ENCODE measurements at places on chromosomes 2 and 18. TPM values are rescaled to one million over a fixed set of nuclear protein-coding genes. Genes with fewer than 3 reads are reported as not detected.
A peak's percentile ranks its signal among the peaks of the same experiment; 100 is the strongest.

GRCh38 chr2:212021947-212022346, 516.7 kb downstream of the ERBB4 start:
- peak; percentile 83 for DNase-seq

DNA sequence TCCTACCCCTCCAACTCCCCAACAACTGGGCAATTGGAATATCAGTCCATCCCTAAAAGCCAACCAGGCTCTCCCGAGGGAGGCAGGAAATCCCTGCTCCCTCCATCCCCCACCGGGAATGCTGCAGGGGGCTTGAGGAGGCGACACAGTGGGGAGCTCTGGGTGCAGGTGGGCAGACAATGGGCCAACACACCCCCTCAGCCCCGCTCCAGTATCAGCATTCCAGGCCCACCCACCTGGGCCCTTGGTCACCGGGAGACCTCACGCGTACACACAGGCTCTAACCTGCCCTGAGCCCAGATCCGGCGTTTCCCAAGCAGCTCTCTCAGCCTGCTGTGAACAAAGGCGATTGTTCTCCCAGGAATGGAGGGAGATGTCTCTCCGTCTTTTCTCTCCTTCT, 37.6 kb upstream of the FZD7 start:
- H3K4me3 ChIP-seq = no peak overlapping the region
- no peak overlapping the region for H3K27ac ChIP-seq
- no peak for DNase-seq

GRCh38 chr18:46431522-46432171, 225.4 kb downstream of the LOXHD1 start:
- no peaks in the 10 kb centered on the region for H3K4me1 ChIP-seq
- no peaks in the 10 kb centered on the region for H3K36me3 ChIP-seq
- H3K27me3 ChIP-seq = no peaks in the 10 kb centered on the region
- H3K27ac ChIP-seq = no peak overlapping the region
- H3K4me3 ChIP-seq = no peak overlapping the region

RAB1A gene
- total RNA-seq = 63.4 TPM

DNA sequence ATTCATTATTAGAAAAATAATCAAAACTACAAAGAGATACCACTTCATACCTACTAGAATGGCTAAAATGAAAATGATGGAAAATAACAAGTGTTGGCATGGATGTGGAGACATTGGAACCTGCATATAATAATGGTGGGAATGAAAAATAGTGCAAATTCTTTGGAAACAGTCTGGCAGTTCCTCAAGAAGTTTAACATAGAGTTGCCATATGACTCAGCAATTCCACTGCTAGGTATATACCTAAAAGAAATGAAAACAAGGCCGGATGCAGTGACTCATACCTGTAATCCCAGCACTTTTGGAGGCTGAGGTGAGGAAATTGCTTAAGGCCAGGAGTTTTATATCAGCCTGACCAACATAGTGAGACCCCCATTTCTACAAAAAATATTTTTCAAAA, 41.6 kb upstream of the ACYP2 start:
- no peak overlapping the region for H3K4me3 ChIP-seq
- H3K27ac ChIP-seq = no peak overlapping the region
- peak; percentile 90 for DNase-seq
- no peaks in the 10 kb centered on the region for H3K27me3 ChIP-seq

DNA sequence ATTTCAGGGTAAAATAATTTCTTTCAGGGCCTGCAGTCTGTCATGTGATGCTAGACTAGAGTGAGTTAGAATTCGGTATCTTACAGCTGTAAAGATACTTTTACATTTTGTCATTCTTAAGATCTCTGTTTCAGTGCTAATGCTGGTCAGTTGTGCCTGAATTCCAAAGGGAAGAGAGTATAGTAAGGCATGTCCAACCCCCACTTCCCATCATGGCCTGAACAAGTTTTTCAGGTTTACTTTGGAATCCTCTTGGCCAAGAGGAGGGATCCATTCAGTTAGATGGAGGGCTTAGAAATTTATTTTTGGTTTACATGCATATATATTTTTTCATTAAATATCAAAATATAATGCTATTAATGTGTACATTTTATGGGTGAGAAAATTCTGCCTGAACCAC, 596.6 kb downstream of the XIRP2 start:
- DNase-seq = no peak
- H3K4me3 ChIP-seq = no peak overlapping the region
- no peaks in the 10 kb centered on the region for H3K36me3 ChIP-seq
- H3K27ac ChIP-seq = no peak overlapping the region
- H3K4me1 ChIP-seq = no peaks in the 10 kb centered on the region

DNA sequence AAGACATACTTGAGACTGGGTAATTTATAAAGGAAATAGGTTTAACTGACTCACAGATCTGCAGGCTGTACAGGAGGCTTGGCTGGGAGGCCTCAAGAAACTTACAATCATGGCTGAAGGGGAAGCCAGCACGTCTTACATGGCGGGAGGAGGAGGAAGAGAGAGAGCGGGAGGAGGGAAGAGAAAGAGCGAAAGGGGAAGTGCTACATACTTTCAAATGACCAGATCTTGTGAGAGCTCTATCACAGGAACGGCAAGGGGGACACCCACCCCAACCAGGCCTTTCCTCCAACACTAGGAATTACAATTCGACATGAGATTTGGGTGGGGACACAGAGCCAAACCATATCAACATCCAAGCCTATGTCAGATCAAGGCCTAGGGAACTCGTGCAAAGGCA, 24.2 kb downstream of the MYL12B start:
- H3K27ac ChIP-seq = no peak overlapping the region
- H3K27me3 ChIP-seq = no peaks in the 10 kb centered on the region
- H3K4me3 ChIP-seq = no peak overlapping the region
- DNase-seq = no peak

ANKRD29 gene
- 6.9 TPM for total RNA-seq

RNF152 gene
- total RNA-seq = 24.4 TPM

OXER1 gene
- 0.26 TPM for total RNA-seq

HAUS1 gene
- total RNA-seq = 37.0 TPM

NR4A2 gene
- total RNA-seq = 0.17 TPM

DNA sequence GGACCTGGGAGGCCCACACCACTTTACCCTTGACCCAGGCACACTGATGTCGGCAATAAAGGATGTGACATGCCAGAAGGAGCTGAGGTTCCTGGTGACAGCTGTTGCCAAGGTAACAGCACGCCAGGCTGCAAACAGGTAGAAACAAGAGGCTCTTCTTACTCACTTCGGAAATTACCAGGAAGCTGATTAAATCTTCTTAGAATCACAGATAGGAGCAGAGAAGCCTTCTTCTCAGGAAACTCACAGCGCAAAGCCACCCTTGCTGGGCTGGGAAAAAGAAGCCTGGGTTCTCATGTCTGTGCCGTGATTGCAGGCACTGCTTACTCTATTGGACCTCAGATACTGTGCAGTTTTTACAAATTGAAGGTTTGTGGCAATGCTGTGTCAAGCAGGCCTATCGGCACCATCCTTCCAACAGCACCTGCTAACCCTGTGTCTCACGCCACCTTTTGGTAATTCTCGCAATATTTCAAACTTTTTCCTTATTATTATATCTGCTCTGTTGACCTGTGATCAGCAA, 61.0 kb upstream of the TAF1B start:
- no peaks in the 10 kb centered on the region for H3K36me3 ChIP-seq
- no peak for DNase-seq
- H3K27ac ChIP-seq = no peak overlapping the region

DNA sequence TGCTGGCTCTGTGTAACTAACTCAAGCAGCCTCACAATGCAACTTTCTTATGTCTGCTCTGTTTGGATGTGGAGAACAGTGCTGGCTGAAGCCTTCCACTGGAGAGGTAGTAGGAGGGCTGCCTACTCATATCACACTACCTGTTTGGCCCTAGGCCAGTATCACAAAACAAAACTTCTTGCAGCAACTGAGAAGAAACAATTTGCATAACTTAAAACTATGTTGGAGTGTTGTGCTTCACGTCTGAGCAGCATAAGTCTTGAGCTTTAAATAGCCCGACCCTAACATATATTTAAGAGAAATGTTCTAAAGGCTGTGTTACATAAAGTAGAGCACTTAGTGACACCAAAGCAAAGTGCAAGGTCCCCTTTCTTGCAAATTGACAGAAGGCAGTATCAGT, 204.9 kb upstream of the ACVR2A start:
- H3K4me1 ChIP-seq = no peaks in the 10 kb centered on the region
- H3K27ac ChIP-seq = no peak overlapping the region
- no peak overlapping the region for H3K4me3 ChIP-seq
- no peaks in the 10 kb centered on the region for H3K36me3 ChIP-seq
- H3K27me3 ChIP-seq = no peaks in the 10 kb centered on the region

DNA sequence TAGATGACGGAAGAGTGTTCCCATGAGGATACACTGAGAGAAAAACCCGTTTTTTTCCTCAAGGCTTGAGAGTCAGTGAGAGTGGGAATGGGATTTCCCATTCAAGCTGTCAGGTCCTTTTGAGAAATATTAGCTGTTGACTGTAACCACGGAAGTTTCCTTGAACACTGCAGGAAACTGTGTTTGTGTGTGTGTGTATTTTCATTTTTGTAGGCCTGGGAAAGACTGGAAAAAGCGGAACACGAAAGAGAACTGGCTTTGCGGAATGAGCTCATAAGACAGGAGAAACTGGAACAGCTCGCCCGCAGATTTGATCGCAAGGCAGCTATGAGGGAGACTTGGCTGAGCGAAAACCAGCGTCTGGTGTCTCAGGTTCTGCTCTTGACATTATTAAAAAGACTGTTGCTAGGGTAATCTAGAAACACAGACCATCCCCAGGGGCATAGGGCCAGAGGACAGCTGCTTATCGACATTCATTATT, 98.8 kb upstream of the EML6 start:
- peak overlapping the region; percentile 23 for H3K27ac ChIP-seq
- no peaks in the 10 kb centered on the region for H3K27me3 ChIP-seq
- H3K4me3 ChIP-seq = no peak overlapping the region
- DNase-seq = no peak

Measured in fibroblast of lung (primary cell).